Left ventricle myocardium inferior (tissue), 1 donor: ENCODE measurements at places on chromosomes 1 and 21. TPM values are rescaled to one million over a fixed set of nuclear protein-coding genes. Genes with fewer than 3 reads are reported as not detected.

- DNase-seq, result no peak
Observed at GRCh38 chr21:14466715-14467114, 79.4 kb downstream of the SAMSN1 start.

DNA sequence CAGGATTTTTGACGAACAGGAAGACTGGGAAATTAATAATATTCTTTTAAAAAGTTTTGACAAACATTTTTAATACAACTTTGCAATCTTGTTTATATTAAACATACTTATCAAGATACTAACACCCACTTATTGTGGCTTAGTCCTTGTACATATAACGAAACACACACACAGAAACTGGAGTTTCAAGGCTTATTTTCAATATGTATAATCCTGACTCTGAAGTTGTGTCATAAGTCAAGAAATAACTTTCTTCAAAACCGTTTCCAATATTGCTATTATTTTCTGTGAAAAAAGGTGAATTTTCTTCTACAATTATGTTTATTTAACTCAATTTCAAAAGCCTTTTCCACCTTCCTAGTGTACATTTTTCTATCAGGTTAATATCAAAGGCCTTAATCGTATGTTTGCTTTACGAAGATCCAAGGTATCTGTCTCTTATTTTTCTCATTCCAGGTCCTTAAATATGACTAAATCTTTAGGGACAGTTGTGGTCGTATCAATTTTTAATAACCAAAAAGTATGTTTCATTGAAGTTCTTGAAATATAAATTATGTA, 1.8 kb downstream of the CDKN2C start:
- DNase-seq, result no peak

DNA sequence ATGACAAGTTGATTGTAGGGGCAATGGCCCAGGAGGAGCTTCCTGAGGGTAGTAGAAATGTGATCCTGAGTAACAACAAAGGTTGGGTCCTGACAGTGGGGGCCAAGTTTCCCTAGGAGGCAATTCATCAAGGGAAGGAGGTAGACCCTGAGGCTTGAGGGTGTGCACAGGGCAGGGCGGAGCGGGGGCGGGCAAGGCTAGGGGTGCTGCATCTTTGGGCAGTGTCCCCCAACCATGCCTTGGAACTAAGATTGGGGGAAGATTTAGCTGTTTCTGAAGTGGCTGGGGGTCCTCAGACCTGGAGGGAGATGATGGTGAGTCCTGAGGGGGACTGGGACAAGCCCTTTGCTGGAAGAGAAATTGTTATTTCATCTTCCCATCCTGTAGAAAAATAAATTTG, 50.9 kb downstream of the HUNK start:
- no peak for DNase-seq

DNA sequence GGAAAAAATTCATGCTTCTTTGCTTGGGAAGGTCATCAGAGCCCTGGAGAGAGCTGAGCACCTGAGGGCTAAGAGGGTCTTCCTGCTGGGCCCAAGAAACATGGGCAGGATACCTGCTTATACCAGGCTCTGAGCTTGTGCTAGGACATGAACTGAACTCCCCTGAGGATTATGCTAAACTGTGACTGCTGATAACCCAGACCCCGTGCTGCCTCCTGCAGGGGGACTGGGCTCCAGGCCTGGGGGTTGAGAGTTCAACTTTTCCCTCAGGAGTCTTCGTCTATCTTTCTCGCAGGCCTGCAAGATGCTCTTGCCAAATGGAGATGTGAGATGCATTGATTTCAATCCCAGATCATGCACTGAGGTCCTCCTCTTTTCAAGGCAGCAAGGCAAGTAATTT, 368.5 kb downstream of the HHAT start:
- DNase-seq, result no peak

- no peak for DNase-seq
Observed at GRCh38 chr21:31928656-31929055, 55.8 kb downstream of the HUNK start.

GRCh38 chr1:48082271-48082962, 85.2 kb upstream of the TRABD2B start:
- no peak for DNase-seq

DNA sequence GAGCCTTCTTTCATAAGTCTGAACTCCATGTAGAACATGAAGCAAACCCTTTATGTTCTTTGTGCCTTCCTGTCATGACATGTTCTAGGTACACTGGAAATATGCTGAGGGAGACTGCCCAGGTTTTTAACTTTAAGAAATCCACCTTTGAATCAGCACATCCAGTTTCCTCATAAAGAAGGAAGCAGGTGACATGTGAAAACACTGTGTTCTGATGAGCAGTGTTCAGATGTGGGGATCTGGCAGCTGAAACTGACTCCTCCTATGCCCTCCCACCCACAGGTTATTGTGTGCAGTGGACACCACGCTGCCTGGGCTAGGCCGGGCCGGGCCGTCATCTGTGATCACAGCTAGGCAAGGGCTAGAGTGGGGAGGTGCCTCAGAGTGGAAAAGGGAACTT, 51.1 kb downstream of the CNN3 start:
- DNase-seq, result no peak

DNA sequence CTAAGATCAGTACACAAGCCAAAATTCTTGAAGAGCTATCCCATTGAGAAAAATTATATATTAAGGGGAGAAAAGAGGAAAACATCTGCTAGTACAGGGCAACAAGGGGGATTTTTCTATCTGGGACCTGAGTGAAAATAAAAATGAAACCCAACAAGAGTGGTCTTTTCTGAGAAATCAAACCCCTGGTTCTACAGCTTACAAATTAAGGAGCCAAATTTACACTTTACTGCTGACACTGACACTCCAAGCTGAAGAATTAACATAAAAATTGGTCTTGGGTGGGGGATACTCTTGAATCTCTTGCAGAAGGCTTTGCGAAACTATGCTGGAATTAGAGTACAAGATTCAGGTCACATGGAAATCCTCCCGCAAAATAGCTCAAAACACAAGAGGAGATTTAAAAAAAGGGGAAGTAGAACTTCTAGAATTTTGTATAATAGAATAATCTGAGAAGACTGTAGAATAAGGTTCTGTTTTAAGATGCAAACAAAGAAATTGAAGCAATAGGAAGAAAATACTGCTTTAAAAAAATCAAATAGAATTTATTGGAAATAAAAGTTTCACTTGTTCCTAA, 32.1 kb upstream of the HSPA13 start:
- no peak for DNase-seq

DNA sequence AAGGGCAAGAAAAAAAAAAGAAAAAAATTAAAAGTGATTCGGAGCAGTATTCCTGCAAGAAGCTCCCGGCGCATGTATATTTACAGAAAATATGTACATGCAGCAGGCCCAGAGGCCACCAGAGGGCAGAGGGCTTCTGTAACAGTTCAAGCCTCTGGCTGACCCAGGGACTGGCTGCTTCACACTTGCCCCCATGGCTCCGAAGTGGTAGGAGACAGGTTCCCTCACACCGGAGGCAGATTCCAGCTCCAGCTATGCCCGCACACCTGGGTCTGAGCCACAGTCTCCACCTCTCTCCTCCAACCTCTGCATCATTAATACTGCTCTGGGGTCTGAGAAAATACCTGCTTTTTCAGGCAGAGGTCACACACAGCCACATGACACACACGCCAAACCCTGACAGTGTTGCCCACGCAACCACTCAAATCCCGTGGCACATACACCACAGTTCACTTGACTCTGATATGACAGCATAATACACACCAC, 2.2 kb upstream of the ARHGAP30 start:
- DNase-seq, result peak; percentile 62

DNA sequence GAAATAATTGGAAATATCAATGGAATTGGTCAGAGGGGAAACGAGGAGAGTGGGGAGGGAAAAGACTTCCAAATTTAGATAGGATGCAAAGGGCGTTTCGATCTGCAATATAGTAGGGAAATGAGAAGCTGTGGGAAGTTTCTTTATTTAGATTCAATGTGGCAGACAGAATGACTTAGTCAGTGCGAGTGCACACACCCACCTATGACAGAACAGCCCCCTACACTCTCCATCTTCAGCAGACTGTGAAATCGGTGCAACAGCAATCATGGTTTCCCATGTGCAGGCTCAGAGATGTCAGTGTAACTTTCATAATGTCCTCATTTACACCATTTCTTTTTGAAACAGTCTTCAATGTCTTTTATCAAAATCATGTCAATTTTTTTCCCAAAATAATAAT, 46.0 kb downstream of the DIP2A start:
- no peak for DNase-seq

DNA sequence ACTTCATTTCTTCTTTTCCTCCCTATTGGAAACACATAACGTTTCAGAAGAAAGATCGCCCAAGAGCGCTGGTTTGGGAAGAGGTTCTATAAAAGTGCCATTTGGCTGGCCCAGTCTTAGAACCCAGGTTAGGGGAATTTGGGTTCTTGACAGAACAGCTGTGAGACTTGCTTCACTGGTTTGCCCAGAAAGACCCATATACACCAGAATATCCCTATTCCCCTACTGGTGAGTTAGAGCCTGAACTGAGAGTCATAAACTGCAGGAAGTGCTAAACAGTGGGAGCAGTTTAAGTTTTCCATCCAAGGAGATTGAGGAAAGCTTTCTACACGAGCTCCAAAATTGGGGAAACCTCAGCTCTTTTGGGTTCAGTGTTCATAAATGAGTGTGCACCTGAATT, 275.2 kb downstream of the VAV3 start:
- no peak for DNase-seq

- no peak for DNase-seq
Observed at GRCh38 chr21:38349111-38349746, 92.4 kb downstream of the KCNJ15 start.

GRCh38 chr1:168521401-168522000, 22.3 kb downstream of the XCL2 start:
- DNase-seq, result no peak

GRCh38 chr1:235069577-235070563, 58.8 kb downstream of the TOMM20 start:
- DNase-seq, result peak; percentile 55

DNA sequence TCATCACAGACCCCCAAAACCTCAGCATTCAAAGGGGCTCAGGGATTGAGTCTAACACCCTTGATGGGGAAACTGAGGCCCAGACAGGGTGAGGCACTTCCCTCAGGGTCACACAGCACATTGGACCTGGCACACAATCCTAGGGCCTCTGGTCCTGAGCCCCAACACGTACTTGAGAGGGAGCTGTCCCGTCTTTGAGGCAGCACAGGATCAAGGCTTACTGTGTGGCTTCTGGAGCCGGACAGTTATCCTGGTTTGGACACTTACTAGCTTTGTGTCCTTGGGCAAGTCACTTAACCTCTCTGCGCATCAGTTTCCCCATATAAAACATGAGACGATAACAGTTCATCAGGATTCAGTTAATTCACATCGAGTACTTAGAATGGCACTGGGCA, 26.5 kb downstream of the RUNX3 start:
- DNase-seq, result no peak

- peak; percentile 61 for DNase-seq
Observed at GRCh38 chr1:89633248-89633799, 404 bp downstream of the LRRC8C start.

Gene REN
- total RNA-seq, result not detected

Gene SPRR5
- not detected for total RNA-seq

Gene HFM1
- total RNA-seq, result 1.7 TPM

Gene PARP1
- total RNA-seq, result 138 TPM

Gene OR2W3
- not detected for total RNA-seq

Gene BEND5
- 4.2 TPM for total RNA-seq

Gene PRKCZ
- total RNA-seq, result 19.1 TPM
